ENCODE measurements at places on chromosomes 16 and 17.

DNA sequence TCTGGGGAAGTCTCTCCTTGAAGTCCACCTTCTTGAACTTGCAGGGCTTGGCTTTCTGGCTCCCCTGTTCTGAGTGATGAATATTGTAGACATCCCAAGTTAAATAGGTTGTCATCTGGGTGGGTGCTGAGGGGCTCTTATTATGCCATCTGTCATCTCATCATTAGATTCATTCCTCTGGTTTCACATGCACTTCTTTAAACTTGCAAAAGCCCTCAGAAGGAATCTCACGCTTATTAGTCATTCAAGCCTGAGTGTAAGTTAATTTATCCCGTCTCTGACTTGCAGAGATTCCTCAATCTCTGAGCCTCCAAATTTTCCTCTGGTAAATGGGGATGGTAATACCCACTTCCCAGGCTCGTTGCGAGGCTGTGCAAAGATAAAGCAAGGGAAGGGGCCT, 5.7 kb downstream of the MGAT5B start:
- no peak for DNase-seq

DNA sequence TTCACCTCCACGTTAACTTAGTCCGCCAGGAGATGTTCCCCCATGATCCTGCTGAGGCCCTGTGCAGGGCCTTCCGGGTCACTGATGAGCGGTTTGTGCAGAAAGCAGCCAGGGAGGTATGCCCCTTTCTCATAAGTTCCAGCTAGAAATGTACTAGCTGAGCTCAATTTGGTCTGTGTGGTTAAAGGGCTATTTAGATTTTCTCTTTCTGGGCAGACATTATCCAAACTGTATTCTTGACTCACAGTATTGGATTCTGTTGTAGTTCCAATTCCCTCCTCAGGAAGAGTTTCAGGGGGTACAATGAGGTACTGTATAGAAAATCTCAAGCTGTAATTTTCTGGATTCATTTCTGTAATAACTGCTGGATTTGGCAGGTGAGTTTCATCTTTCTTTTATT, 137.1 kb downstream of the TRIM37 start:
- DNase-seq: no peak

- no peak for DNase-seq
Observed at GRCh38 chr17:7916808-7917207, 719 bp upstream of the RNF227 start.

DNA sequence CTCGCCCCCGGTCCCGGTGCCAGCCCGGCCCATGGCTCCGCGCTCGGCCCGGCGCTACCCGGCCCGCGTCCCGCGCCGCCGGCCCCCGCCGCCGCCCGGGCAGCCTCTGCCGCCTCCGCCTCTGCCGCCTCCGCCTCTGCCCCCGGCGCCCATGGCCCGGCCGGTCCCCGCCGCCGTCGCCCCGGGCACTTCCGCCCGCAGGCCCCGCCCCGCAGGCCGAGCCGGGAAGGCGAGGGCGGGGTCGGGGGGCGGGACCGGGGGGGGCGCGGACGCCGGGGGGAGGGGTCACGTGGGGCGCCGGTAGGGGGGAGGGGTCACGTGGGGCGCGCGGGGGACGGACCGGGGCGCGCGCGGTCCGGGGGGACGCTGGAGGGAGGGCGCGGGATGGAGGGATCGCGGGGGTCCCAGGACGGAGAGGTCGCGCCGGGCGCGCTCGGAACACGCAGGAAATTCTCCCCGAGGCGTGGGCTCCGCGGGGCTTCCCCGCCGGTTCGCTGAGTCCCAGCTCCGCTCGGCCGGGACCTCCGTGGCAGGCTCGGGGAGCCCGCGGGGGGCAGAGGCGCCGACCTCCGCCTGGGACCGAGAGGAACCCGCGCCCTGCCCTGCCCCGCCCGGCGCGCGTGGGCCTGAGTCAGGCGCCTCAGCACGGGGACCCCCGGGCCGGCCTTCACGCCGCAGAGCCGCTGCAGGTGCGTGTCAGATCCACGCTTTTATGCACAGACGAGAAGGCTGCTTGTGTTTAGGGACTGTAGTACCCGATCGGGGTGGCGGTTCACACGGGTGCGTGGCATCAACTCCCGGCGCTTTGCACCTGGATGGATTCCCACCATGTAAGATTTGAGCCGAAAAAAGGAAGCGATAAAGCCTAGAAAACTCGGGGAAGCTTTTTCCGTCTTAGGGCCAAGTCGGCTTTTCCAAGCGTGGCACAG, at the start of gene PGAP6:
Gene PGAP6, minus strand, starts transcription at position 190 of the 929 bp plus-strand sequence. Its CDS starts 157 bp downstream, at position 33.
- peak; percentile 54 for DNase-seq

- no peak for DNase-seq
Observed at GRCh38 chr16:55009581-55009980, 78.9 kb downstream of the IRX5 start.
